WERI-Rb-1 (cell line): ENCODE measurements at places on chromosomes 11 and 22.

DNA sequence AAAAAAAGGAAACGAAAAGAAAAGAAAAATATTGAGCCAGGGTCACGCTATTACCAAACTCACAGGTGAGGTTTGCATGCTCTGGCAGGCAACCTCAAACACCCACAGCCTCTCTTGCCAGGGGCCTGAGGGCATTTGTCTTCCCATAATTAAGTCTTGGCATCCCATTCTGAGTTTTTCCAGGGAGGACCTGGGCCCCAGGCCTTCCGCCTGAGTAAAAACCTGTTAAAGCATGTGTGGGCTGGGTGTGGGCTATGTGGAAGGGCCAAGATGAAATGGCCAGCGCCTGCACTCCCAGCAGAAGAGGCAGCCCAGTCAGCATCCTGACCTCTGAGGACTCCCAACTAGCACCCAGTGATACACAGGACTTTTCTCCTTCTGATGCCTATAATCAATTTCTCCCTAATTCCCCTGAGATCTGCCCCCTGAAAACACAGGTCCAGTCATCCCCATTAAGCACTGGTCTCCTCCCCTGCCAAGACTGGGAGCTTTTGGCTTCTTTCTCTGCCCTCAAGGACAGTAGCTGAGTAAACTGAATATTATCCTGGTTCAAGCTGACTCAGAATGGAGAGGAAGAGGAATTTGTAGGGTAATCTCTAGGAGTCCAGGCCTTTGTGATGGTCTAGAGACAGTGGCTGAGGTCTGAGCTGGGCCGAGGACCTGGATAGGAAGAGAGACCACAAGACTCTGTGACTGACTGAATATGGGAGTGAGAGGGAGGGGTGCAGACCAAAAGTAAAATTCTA, 35.6 kb upstream of the ACER3 start:
- no peak for DNase-seq

GRCh38 chr22:33400891-33401290, 342.7 kb upstream of the SYN3 start:
- no peak for DNase-seq

- no peak for DNase-seq
These were observed 34.9 kb upstream of the NFRKB start for GRCh38 chr11:129930296-129930695.

GRCh38 chr22:28947125-28947524, 63.8 kb downstream of the ZNRF3 start:
- DNase-seq, result no peak

- no peak for DNase-seq
These were observed 110.0 kb upstream of the PAX6 start for GRCh38 chr11:31921081-31921480.

GRCh38 chr11:36540998-36541397, 26.8 kb upstream of the RAG1 start:
- DNase-seq, result peak; percentile 39

DNA sequence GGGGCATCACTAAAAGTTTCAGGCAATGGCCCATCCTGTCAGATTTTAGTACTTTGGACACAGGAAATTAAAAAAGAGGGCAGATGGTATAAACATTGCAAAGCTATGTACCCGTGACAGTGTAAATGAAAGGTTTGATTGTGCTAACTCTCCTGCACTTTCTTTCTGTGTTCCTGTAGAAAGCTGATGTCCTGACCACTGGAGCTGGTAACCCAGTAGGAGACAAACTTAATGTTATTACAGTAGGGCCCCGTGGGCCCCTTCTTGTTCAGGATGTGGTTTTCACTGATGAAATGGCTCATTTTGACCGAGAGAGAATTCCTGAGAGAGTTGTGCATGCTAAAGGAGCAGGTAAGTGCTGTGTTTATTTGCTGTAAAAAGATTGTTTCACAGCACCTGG, 10.3 kb downstream of the CAT start:
- no peak for DNase-seq

- no peak for DNase-seq
These were observed 78.8 kb downstream of the DGCR2 start for GRCh38 chr22:19043121-19044085.

DNA sequence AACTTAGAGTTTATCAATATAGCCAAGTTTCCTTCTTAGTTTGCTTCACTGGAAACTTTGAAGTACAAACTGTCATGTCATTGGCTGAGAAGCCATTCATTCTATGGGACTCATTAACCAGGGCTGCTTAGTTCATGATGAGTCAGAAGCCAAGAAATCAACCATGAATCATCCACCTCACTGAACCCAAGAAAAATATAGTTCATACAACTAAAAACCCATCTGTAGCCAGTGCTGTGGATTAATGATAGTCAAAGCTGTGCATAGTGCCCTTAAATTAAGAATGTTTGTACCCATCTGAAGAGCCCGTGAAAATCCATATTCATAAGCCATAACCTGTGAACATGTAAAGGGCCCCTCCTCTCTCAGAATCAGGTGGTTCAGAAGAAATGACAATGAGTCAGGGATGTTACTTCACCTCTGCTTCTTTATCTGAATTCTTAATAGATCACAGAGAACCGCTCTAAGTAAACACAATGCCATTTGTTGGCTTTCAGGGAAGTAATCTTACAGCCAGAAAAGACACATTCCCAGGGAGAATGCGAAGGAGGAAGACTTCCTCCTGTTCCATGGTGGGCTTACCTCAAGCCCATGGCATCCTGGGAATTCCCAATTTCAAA, 25.4 kb downstream of the MMP20 start:
- DNase-seq, result no peak

- DNase-seq, result no peak
These were observed 16.6 kb downstream of the KCNQ1 start for GRCh38 chr11:2461253-2461955.

- DNase-seq, result no peak
These were observed 390 bp upstream of the FGF3 start for GRCh38 chr11:69819541-69820070.

DNA sequence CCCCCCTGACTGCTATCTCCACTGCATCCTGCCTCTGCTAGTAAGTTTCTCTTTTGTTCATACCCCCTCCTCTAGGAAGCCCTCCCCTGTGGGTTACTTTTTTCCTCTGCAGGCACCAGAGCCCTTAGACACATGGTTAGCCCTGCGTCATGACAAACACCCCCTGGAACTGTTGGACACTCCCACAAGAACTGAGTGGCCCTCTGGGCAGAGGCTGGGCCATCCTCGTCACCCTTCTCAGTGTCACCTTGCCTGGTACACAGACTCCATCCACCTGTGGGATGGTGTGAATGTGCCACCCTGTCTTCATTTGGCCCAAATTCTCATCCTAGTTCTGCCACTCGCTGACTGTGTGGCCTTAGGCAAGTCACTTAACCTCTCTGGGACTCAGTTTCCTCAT, 4.1 kb upstream of the RAB3IL1 start:
- DNase-seq, result no peak

- no peak for DNase-seq
These were observed 286.7 kb upstream of the CCDC90B start for GRCh38 chr11:83572581-83573496.

DNA sequence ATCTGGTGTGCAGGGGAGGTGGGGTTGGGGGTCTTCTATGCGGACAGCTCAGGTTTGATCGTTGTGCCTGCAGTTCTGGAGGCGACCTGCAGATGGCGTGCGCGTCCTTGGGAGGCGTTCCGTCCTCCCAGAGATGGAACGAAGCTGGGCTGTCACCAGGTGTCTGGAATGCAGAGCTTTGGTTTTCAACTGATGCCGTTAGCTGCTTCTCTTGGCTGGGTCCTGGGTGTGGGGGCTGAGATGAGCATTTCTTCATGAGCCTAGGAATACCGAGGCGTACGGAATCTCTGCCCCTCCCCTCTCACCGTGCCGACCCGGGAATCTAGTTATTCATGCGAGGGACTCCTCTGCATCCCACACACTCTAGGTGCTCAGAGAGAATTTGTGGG, 98.6 kb downstream of the CEP164 start:
- peak; percentile 84 for DNase-seq

GRCh38 chr11:77102246-77103210, at the start of gene OMP:
TSS of gene OMP (plus strand) at chr11:77102840. CDS start at chr11:77102840, 0 bp downstream.
- no peak for DNase-seq

- no peak for DNase-seq
These were observed 2.4 kb downstream of the SLC22A12 start for GRCh38 chr11:64593156-64594105.

DNA sequence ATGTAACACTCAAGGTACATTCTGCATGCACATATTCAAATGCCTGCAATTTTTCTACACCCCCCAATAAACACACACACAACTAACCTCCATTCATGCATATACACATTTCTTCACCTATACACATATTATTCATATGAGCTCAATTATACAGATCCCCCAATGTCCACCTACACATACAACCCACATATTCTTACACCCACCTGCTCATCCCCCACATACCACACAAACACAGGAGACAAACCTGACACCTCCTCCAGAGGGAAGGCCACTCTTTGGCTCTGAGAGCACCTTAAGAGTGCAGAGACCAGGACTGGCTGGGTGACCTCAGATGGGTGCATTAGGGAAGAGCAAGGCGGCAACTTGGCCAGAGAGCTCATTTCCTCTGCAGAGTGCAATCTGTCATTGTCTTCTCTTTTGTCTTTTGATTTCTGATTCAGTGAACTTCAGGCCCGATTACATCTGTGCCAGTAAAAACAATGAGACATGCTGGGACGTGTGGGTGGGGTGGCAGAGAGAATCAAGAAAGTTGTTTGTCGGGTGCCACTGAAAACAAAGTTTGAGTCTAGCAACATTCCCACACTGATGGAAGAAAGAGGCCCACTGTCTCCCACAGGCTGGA, 208.4 kb downstream of the NXPE2 start:
- no peak for DNase-seq

GRCh38 chr11:4654635-4655369, 11.0 kb downstream of the OR51E1 start:
- no peak for DNase-seq

- no peak for DNase-seq
These were observed 843.7 kb upstream of the CHORDC1 start for GRCh38 chr11:91066456-91067047.

GRCh38 chr11:117829369-117829725, 4.8 kb upstream of the FXYD2 start:
- no peak for DNase-seq

DNA sequence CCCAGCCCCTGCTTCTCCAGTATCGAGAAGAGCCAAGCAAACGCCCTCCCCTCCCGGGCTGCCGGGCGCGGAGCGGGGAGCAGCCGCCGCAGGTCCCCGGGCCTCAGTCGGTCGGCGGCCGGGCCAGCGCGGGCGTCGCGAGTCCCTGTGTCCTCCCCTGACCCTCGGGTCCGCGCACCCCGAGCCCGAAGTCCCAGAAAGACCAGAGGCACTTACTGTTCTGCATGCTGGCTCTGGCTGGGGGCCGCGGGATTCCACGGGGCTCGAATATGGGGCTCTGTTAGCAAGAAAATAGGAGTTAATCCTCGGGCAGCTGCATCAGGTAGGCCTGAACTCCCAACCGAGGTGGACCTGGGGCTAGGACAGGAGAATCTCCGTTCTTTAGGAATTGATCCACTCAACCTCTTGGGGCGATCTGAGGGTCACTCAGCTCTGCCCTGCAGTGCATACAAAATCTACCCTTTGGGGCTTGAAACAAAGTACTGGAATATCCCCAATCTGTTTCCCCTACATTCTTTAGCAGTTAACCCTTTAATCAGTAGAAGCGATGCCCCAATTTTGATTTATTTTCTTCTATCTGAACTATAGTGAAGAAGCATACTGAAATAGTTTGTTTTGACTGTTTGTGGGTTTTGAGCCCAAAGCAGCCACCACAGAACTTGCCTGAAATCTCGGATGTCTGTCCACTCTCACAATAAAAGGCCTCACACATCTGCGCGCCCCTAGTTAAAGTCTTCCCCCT, 4.8 kb downstream of the PAX6 start:
- no peak for DNase-seq

GRCh38 chr11:30705913-30706675, 119.9 kb upstream of the MPPED2 start:
- DNase-seq, result no peak

DNA sequence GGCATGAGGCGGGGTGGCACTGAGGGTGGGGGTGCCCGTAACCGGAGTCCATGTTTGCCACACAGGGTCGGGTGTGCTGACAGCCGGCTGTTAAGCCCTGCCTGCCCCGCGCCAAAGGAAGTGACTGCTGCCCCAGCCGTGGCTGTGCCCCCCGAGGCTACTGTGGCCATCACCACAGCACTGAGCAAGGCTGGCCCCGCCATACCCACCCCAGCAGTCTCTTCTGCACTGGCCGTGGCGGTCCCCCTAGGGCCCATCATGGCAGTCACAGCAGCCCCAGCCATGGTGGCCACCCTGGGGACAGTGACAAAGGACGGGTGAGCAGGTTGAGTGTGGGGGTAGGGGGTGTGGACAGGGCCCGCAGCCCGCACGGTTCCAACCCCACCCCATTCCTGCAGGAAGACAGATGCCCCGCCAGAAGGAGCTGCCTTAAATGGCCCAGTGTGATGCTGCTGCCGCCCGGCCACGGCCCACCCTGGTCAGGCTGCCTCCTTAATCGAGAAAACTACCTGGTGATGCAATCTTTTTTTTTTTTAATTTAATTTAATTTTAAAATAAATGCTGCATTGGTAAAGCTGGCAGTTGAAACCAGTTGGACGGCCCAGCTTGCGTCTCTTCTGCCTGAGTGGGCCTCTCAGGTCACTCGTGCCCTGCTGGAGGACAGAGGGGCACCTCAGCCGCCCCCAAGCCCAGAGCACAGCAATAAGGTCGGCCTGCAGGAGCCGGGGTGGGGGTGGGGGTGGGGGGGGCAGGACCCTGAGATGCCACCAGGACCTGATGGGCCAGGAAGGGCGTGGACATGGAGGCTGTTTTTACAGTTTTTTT, 30.8 kb downstream of the SBF1 start:
- no peak for DNase-seq

DNA sequence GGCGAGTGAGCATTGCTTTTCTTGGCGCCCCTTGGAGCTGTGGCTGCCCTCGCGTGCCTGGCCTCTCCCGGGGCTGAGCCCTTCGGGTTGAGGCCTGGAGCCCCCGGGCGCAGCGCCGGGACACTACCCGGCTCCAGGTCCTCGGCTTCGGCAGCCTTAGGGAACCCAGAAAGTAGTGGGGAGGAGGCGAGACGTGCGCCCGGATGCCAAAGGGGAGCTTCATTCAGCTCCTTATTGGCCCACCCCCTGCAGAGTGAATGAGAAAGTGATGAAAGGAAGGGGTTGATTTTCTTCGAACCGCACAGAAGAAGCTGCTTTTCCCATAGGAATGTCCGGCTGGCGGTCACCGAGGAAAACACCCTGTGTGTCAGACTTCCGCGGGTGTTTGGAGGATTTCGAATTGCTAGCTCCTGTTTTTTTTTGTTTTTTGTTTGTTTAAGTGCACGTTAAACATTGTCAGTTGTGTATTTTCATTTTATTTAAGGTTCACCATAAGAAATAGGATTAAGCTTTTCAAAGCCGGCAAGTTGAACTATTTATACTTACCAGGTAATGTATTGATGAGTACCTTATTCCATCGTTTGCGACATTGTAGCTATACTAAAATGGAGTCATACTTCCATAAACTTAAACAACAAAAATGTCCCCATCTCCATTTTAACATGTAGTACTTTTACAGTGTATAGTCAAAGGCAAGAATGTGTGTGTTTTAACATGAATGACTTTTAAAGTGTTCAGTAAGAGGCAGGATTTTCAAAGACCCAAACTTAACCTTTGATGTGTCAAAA, 841 bp upstream of the EIF4G2 start:
- DNase-seq, result peak; percentile 44
